T1000 (cell line): ENCODE measurements at places on chromosomes 2 and 18.

- DNase-seq, result no peak
Observed at GRCh38 chr2:128373451-128374000, 54.9 kb upstream of the HS6ST1 start.

- no peak for DNase-seq
Observed at GRCh38 chr2:157443795-157444640, at the start of gene CYTIP. TSS of gene CYTIP (minus strand) at chr2:157444089. CDS start at chr2:157444020, 69 bp downstream.

- no peak for DNase-seq
Observed at GRCh38 chr18:30684825-30685481, 357.6 kb downstream of the DSC3 start.

- DNase-seq, result no peak
Observed at GRCh38 chr2:19568809-19569208, 210.4 kb upstream of the OSR1 start.

- no peak for DNase-seq
Observed at GRCh38 chr2:37642907-37643729, 28.3 kb downstream of the CDC42EP3 start.

DNA sequence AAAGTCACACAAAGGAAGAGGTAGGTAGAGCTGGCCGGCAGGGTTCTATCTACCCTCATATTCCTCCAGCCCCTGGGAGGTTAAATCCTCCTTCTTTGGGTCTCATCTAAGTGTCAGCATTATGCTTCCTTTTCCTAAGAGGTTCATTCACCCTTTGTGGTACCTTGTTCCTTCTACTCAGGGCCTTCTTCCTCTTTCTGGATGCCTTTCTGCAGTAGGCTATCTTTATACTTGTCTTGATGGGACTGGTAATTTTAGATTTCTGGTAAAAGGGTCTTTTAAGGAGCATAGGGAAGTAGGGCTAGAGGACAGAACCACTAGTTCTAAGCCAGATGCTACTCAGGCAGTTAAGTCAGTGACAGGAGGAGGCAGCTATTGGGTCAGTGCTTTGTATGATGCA lies 13.7 kb upstream of the TNP1 start:
- DNase-seq, result no peak
